Prostate gland (tissue), 2 donors: ENCODE measurements at places on chromosomes 4 and X. TPM values are rescaled to one million over a fixed set of nuclear protein-coding genes. Genes with fewer than 3 reads are reported as not detected.

DNA sequence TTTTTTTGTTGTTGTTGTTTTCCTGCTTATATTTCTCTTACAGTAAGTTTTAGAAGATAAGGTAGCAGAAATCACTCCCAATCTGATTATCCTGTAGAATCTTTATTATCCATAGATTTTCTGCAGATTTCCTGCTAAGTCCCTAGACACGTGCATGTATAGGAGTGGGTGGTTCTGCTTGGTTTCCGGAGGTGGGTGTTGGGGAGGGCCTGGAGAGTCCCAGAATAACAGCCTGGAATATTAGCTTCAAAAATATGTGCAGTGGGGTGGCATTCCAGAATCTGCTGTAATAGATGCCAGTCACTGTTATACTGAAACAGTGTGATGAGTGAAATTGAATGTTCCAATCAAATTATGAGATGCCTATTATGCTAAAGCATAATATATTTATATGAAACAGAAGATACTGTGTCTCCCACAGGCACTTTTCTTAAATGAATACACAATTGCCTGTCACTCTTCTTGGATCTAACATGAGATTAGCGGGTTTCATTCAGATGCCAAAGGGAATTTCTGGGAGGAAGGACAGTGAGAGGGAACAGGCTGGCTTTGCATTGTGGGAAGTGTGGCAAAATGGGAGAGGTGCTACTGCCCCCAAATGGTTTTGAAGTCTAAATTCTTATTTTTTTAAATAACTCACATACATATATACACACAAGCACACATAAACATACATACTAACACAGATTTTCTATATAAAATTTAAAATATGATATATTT, 37.6 kb downstream of the C4orf50 start:
- no peak for DNase-seq

DNA sequence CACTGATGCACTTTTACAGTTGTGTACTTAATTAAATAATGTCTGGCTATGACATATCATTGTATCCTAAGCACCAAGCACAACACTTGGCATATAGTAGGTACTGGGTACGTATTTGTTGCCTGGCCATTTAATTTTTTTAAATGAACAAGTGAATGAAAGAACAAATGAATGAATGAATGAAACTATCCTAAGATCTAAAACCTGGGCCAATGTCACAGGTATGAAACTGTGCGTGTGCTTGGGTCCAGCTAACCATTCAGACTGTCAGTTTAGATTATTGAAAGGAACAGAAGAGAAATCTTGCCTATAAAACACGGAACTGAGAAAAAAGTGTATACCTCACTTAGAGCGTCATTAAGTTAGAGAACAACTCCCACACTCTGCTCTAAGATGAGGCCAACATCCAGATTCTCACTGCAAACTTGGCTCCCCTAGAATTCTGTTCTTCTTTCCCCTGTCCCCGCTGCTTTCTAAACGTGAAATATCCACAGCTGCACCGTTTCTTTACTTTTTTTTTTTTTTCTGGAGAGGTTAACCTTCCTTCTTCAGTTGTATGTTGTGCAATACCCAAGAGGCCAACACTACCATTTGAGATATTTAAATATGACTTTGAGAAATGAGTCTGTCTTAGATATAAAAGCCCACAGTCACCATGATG, 17.3 kb upstream of the SEL1L3 start:
- DNase-seq: no peak

- DNase-seq: no peak
Observed at GRCh38 chr4:14138106-14138505, 510.6 kb upstream of the BOD1L1 start.

GRCh38 chr4:121800638-121800960, 524 bp upstream of the EXOSC9 start:
- DNase-seq: no peak

DNA sequence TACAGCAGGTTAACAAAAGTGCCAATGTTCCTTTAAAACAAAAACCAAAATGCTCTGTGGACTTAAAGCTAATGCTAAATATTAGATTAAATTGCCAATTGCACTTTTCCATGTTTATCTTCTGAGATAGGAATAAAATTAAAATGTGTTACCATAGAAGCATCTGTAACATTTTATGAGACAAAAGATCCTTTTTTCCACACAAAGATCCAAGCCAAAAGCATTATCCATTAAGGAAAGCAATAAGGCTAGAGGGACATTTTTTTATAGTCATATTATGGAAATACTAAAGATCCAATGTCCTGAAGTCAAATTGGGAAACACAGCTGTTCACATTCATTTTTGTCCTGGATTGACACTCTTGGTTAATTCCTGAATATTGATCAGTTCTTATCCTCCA, 73.6 kb downstream of the PALLD start:
- DNase-seq: no peak

- DNase-seq: no peak
Observed at GRCh38 chr4:182642831-182643230, 274.4 kb downstream of the DCTD start.

GRCh38 chr4:99471896-99472295, 36.8 kb upstream of the ADH7 start:
- DNase-seq: no peak

GRCh38 chrX:119151051-119151380, 23.4 kb upstream of the KIAA1210 start:
- DNase-seq: no peak

DNA sequence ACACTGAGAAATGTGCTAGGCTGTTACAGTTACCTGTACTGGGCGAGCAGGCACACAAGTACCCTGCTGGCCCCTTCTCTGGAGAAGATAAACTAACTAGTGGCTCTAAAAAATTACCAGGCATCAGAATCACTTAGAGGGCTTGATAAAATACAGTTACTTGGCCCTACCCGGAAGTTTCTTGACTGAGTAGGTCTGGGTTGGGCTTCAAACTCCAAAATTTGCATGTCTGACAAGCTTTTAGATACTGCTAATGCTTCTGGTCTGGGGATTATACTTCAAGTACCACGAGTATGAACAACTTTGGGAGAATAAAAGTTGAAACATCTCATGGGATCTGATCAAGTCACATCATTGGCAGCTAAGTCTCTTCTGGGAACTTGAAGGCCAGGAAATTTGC, 30.8 kb downstream of the CEP135 start:
- DNase-seq: no peak

DNA sequence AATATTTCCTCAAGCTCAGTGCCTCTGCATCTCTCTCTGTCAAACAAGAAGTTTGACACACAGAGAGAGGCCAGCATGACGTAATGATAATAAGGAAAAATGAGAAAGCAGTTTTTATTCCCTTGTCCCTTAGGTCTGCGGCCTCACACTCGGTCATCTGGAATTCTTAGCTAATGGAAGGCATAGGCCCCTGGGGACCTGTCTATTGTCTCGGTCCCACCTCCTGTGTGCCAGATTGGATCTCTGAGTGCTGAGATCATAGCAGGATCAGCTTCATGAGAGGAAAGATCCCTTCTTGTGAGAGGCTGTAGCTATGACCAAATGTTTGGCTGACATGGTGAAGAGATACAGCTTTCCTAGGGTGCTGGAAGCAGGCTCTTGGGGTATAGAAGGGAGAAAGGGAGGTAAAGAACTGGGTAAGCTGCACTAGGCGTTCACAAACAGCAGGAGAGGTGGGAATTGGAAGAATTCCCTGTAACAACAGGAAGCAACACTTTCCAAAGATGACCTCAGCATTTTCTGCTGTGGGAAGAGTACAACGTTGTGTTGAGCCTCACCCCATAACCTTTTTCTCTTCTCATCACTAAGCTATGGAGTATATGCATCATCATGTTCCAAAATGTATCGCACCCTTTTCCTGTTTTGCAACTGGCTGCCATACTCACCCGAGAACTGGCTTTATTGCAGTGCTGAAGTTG, 20.2 kb downstream of the TMEM31 start:
- DNase-seq: no peak

DNA sequence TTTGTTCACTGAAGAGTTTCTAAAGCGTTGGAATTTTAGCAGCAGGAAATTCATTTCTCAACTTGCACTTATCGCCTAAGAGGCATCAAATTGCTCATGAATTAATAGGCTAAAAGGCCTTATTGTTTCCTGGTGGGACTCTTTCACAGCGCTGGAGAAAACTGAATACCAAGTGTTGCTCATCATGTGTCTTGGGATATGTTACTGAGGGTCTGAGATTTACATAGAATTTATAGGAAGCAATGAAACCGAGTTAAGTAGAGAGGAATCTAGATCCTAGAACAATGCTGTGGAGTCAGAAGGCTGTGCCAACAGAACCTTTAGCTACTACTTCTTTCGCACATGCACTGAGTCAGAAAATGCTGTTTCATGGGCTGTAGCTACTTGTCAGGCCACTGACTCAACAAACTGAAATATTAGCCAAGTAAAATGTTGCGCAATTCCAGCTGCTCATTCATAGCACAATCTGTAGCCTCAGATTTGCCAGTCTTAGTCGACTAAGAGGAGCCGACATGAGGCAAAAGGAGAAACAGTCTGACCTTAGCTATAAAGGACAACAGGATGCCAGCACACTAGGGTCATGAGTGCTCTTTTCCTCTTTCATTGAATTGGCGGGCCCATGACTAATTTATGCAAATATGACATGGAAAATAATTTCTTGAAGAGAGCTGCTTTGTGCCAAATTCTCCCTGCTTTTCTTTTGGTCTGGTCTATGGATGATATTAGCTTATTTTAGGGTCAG, 35.9 kb upstream of the CXCL8 start:
- DNase-seq: peak; percentile 89

GRCh38 chr4:140982613-140983340, 150.5 kb downstream of the RNF150 start:
- DNase-seq: no peak

- DNase-seq: no peak
Observed at GRCh38 chrX:68416592-68416991, 16.7 kb downstream of the OPHN1 start.

DNA sequence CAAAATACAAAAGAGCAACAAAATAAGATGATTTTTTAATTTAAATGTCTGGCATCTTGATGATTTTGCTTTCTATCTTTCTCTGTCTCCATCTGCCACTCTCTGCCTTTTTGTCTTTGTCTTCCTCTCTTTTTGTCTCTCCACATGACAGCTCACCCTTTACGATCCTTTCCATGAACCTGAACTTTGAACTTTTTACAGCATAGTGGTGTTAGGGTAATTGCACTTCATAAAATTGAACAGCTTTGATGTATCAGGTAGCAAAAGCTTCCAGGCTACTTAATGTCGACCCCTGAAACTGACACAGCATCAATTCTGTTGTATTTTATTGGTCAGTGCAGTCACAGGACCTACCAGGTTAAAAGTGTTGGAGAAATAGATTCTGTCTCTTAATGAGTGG, 1517.0 kb downstream of the ADGRL3 start:
- no peak for DNase-seq

DNA sequence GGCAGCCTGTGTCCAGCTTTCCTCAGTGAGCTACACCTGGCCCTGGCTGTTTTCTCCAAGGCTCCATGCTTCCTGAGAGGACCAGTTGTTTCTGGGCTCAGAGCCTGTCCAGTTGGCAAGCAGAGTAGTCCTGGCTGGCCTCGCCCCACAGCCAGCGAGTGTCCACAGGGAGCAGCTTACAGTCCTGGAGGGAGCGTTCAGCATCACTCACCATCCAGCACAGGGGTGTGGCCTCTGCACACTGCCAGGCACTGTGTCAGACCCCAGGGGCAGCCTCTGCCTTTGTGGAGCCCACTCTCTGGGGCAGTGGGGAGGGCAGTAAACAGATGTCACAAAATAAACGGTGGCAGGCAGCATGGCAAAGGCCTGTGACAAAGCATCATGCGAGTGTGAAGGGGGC, 23.9 kb downstream of the EVC start:
- no peak for DNase-seq

- no peak for DNase-seq
Observed at GRCh38 chr4:78092850-78093249, 35.7 kb downstream of the FRAS1 start.

DNA sequence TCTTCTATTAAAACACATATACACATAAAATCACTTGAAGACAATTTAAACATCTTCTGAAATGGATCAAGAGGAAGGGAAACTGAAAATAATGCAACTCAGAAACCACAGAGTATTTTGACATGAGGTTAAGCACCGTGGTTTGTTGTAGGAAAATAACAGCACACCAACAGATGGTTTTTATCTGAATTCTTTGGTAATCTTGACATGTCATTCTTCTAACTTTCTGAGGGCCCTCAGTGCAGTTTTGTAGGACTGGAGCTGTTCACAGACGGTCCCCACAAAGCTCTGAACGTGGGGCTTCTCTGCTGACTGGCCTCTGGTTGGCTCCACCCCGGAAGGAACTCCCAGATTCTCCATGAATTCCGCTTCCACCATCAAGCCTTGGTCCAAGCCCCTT, 16.0 kb upstream of the TLR8 start:
- DNase-seq: no peak

GRCh38 chr4:94507708-94508107, 56.0 kb downstream of the PDLIM5 start:
- DNase-seq: no peak

DNA sequence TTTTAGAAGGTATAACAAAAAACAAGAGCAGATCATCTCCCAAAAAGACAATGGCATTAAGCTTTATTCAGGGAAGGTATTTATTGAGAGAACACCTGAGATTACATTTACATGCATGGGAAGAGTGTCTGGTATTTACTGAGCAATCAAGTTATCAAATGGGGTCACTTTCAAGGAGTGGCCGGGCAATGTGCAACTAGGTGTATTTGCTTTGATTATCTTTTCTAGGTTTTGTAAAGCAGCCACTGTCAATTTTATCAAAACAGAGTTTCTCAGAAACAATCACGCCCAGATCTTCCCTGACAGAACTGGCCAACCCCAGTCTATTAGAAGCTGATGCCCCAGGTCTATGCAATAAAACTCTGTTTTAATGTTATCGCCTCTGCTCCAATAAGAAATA, 169.5 kb downstream of the GLRA2 start:
- DNase-seq: no peak

- DNase-seq: peak; percentile 16
Observed at GRCh38 chr4:55184600-55185523, 59.5 kb upstream of the KDR start.

GRCh38 chr4:99438405-99438780, 3.3 kb upstream of the ADH7 start:
- peak; percentile 38 for DNase-seq

DNA sequence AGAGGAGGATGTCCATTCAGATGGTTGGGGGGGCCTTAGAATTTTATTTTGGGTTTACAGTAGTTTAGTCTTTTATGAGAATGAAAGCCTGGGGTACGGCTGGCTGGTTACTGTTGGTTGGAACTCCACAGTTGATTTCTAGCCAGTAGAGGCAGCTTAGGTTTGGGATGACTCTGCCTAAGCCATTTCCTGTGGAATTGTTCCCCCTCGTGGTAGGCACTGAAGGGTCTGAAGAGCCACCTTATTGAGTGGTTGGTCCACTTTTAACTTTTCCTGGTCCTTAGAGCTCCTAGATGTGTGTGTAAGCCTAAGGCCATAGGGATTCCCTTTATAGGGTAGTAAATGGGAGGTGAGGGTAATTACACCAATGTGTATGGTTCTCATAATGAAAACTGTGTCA, 19.7 kb downstream of the SPIN3 start:
- no peak for DNase-seq

Gene DLG3
- total RNA-seq: 29.1 TPM

Gene PHF8
- 139 TPM for total RNA-seq

Gene ANTXR2
- 86.1 TPM for total RNA-seq

Gene TACR3
- not detected for total RNA-seq

Gene GNRHR
- total RNA-seq: not detected

Gene SMIM14
- total RNA-seq: 36.1 TPM

Gene CNKSR2
- 6.8 TPM for total RNA-seq

Gene HELQ
- 15.5 TPM for total RNA-seq

Gene SERPINA7
- not detected for total RNA-seq

Gene HPGDS
- total RNA-seq: 2.1 TPM

Gene TMEM271
- not detected for total RNA-seq
